ENCODE measurements at places on chromosomes 2 and 18. TPM values are rescaled to one million over a fixed set of nuclear protein-coding genes. Genes with fewer than 3 reads are reported as not detected.

DNA sequence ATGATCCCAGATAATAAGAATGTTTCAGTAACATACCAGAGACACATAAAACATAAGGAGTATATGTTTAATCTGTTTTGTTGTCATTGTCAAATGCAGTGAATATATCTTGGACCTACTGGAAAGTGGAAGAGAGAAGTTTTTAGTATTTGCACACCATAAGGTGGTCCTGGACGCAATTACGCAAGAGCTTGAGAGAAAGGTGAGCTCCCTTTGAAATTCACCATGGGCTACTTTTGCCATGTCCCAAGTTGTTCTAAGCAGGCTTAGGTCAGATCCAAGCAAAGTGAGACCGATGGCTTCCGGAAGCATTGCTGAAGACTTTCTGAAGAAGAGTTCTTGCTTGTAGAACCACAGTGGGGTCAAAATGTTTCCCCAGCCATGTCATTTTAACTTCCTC is 30.8 kb upstream of the RPL37A start:
- H3K4me3 ChIP-seq = no peak overlapping the region
- no peak for DNase-seq
- no peaks in the 10 kb centered on the region for H3K4me1 ChIP-seq
- peaks cover 23% of the 10 kb centered on the region for H3K36me3 ChIP-seq

DNA sequence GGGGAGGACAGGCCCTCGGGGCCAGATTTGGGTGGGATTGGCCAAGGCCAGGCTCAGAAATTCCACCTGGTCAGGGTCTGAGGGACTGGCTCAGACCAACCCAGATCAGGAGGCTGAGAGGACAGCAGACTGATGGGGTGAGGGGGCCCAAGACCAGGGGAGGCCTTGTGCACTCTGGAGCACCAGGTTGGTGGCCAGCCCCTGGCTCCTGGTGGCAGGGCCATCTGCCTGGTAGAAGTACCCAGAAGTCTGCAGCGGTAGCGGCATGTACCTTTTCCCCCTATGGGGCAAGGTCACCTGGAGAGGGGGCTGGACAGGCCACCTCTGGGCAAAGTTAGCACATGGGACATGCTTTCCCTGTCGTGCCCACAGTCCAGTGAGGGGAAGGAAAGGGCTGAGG is 21.2 kb upstream of the ODC1 start:
- H3K36me3 ChIP-seq = no peaks in the 10 kb centered on the region
- no peak for DNase-seq
- no peaks in the 10 kb centered on the region for H3K4me1 ChIP-seq

- no peak overlapping the region for H3K4me3 ChIP-seq
- H3K27me3 ChIP-seq = no peaks in the 10 kb centered on the region
- peak; percentile 81 for DNase-seq
- H3K36me3 ChIP-seq = no peaks in the 10 kb centered on the region
These were observed 204.3 kb downstream of the SEPTIN10 start for GRCh38 chr2:109409321-109410038.

DNA sequence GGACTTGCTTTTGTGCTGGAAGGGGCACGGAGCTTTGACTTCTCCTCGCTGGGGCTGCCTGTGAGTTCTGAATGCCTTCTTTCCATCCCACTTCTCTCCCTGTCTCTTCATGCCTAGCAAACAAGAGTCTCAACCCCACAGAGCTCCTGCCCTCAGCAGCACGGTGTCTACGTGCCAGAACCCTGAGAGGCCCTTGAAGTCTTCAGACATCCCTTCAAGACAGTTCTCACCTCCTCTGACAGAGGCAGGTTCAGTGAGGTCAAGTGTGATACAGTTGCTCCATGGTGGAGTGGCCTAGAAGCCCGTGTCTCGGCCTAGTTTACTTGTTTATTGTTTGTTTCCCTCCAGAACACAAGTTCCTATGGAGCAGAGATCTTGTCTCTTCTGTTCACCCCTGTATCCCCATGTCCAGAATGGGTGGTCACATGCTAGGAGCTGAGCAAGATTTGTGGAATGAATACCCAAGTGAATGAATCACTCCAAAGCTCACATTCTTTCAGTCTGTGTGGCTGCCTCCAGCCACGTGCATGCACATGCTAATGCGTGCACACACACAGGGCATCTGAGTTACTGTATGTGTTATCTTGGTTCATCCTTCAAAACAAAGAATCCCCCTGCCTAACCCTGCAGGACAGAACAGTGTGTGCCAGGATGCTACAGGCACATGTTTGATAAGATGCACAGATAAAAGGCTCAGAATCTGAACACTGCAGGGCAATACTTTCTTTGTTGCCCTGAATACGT is 391.6 kb downstream of the NBAS start:
- H3K4me1 ChIP-seq = peaks cover 23% of the 10 kb centered on the region
- peak overlapping the region; percentile 88 for H3K27ac ChIP-seq

DNA sequence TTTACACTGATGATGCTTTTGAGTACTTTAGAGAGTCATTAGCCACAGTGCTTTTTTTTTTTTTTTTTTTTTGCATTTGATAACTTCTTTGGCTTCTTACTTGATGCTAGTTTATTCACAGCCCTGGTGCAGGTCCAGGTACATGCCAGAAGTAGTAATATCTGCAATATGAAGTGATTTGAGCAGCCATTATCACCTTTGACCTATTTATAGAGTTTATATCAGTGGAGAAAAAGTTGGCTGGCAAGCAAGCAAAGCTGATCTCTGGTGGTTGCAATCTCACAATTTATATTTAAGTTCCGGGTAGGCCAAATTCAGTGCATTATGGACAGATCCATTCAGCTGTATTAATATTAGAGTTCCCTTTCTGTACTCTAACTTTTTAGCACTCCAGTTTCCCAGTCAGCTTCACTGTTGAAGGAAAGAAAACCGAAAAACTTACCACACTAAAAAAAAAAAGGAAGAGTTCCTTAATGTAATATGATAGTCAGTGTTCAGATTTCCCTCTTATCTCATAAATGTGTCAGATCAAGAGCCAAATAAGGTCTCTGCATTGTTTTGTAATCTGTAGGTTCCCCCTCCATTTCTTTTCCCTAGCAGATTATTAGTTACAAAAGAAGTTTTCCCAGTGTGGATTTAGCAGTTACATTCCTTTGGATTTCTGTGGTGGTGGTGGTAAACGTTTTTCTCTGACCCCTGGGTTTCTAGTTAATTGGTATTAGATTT is 78.6 kb downstream of the HAUS1 start:
- no peak for DNase-seq
- no peak overlapping the region for H3K27ac ChIP-seq
- H3K4me3 ChIP-seq = no peak overlapping the region
- no peaks in the 10 kb centered on the region for H3K27me3 ChIP-seq
- H3K36me3 ChIP-seq = no peaks in the 10 kb centered on the region

CNOT9 gene
- 50.3 TPM for total RNA-seq

EFR3B gene
- total RNA-seq = 0.88 TPM
